ENCODE measurements at places on chromosomes 2 and 18.

DNA sequence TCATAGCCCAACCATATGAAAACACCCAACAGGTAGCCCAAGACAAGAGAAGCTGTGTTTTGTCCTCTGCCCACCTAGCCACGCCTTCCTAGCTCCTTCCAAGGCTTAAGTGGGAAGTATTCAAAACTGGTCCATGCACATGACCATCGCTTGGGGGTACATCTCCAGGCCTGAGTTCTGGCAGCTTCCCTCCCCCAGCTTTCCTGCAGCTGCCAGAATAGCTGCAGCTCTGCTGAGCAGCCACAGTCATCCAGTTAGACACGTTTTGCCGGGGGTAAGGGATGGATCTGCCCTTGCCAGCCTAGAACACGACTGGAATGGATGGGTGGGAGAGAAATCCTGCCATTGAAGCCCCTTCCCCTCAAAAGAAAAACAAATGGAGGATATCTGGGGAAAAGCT is 166.8 kb downstream of the NRP2 start:
- no peak for DNase-seq

DNA sequence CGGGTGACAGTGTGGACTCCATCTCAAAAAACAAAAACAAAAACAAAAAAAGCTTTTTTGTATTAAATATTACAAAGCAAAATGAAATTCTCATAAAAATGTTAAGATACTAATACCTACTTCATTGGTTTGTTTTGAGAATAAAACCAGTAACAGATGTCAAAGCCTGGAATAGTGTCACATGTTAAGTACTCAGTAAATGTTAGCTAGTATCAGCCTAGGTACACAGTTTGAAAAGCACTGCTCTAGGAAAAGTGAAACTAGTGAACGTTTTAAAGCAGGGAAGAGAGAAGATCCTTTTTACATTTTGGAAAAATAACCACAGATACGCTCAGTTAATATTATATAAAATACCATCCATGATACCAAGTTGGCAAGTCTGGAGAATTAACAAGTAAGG is 37.1 kb upstream of the ADAM17 start:
- DNase-seq, result no peak

- DNase-seq, result no peak
Observed at GRCh38 chr2:134586326-134586965, 132.4 kb downstream of the TMEM163 start.

GRCh38 chr18:13440277-13441248 is 222.0 kb downstream of the LDLRAD4 start:
- DNase-seq, result no peak

DNA sequence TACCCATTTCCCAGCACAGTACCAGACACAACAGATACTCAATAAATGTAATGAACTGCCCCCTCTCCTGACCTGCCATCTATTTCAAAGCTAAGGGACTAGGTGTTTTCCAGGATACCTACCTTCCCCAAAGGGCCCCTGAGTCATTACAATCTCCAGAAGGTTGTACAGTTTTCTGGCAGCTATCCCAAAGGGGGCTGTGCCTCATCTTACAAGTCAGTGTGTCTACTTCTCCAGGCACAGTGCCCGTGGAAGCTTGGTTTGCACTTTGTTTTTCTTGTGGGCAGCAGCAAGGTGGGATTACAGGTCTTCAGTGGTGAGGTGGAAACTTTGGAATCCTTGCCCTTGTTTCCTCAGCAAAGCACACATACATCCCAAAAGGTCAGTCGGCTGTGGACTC is 62.8 kb upstream of the CYP26B1 start:
- DNase-seq, result no peak

GRCh38 chr2:61450144-61450543 is 20.7 kb downstream of the USP34 start:
- DNase-seq, result no peak

DNA sequence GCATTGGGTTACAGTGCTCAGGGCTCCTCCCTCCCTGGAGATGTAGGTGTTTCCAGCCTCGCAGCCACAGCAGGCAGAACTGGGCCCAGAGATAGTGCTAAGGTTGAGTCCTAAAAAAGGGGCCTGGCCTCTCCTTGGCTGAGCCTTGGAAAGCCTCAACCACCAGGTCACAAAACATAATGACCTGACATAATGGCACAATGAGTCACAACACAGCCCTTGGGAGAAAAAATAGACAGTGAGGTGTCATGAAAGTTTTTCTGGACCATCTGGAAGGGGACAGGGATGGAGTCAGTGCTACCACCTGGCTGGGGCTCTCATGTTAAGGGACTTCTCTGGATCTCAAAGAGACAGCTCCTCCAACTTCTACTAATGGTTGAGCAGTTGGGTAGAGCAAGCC is 92.4 kb upstream of the LCLAT1 start:
- no peak for DNase-seq

GRCh38 chr2:151637271-151637781 is 97.0 kb downstream of the NEB start:
- no peak for DNase-seq

GRCh38 chr2:136118819-136119716 is 1.1 kb upstream of the CXCR4 start:
- peak; percentile 77 for DNase-seq

DNA sequence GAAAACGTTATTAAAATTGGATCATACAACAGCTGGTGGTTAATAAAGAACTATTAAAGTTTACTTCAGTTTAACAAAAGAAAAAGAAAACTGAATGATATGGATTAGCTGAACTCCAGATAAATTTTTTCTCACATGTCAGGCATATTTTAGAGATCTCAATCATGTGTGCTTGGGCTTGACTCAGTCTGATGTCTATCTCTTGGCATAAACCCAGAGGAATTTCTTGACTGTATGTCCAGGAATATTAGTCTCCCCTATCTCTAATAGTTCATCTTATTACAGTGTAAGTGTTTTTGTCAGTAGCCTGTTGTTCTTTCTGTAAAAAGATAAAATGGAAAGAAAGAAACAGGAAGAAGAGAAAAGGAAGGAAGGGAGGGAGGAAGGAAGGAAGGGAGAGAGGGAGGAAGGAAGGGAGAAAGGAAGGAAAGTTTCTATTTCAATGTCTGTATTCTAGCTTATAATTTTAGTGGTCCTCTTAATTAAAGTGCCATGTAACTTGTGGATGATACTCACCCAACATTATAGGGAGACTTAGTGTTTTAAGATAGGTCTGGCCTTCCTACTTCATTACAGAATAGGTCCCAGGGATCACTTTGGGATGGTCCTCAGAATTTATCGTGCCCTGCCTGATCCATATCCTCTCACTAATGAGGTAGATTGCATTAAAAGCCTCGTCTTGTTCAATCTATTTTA is 99.7 kb upstream of the UGP2 start:
- peak; percentile 34 for DNase-seq

DNA sequence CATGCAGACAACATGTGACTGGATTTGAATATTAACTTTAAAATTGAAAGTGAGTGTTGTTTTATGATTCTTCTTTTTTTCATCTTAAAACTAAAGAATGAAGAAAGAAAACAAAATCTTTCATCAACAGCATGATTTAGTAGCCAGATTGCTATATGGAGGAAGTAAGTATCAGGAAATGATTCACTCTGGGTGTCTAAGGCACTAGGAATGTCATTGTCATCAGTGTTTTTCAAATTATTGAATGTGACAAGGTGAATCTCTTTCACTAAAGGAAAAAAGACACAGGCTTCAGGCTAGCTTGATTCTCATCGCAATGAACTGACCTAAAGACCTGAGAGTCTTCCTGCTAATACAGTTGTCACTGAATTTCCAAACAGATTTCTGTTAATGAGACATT is 430.1 kb downstream of the FBXO15 start:
- no peak for DNase-seq

- DNase-seq, result peak; percentile 85
Observed at GRCh38 chr2:163469561-163469962, 266.2 kb downstream of the FIGN start.

GRCh38 chr2:195548198-195548940 is 108.7 kb upstream of the SLC39A10 start:
- no peak for DNase-seq

- DNase-seq, result no peak
Observed at GRCh38 chr2:235068701-235069100, 116.9 kb downstream of the SH3BP4 start.

DNA sequence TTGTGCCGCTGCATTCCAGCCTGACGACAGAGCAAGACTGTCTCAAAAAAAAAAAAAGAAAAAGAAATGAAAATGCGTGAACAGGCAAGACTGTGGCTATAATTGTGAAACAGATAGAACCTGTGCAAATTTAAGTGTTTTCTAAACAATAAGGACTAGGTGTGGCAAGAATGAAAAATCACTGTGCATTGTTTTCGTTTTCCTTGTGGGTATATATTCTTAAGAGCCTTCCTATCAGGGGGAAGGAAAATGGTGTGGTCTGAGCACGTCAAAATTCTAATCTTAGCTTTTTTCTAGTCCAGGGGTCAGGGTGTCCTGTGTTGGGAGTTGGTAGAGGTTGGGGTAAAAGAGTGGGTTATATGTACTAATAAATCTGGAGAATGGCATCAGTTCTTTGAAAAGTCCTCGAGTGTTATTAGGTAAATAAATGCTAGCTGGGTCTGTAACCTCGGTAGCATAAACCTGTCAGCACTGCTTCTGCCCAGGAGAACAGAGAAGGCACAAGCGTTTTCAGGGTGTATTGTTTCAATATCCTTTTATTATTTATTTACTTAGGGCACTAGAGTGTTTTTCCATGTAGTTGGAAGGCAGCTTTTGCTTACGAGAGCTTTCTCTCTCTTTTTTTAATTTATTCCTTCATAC is 11.6 kb downstream of the ATP6V1C2 start:
- no peak for DNase-seq

GRCh38 chr2:120347396-120348060 is 1.6 kb downstream of the INHBB start:
- DNase-seq, result no peak

GRCh38 chr18:70446063-70446462 is 157.2 kb downstream of the SOCS6 start:
- no peak for DNase-seq

DNA sequence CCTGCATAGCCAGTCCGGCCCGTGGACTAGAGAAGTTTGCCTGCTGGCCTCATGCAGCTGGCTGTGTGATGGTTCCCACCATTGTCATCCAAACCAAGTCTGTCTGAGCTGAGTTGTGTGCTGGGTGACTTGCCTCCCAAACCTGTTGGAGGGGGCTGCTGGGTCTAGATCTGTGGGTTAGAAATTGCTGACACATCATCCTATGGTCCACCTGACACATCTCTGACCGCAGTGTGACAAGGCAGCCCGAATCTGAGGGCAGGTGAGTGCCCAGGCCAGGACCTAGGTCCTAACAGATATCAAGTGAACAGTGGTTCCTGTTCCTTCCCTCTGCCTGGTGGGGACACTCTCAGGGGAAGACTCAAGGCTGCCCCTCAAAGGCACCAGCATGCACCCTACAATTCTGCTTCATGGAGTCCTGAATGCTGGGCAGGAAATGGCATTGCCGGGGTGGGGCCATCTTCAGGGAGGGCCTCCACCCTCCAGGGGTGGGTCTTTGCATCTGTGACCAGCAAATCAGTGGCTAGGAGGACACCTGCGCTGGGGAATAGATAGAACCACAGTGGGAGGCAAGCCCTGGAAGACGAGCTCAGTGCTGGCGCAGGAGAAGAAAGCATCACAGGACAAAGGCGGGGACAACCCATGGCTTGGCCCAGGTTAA is 117.9 kb upstream of the ID2 start:
- DNase-seq, result no peak

GRCh38 chr18:75317703-75318102 is 107.1 kb downstream of the TSHZ1 start:
- DNase-seq, result no peak

GRCh38 chr2:240309214-240309613 is 126.2 kb upstream of the GPC1 start:
- DNase-seq, result no peak

DNA sequence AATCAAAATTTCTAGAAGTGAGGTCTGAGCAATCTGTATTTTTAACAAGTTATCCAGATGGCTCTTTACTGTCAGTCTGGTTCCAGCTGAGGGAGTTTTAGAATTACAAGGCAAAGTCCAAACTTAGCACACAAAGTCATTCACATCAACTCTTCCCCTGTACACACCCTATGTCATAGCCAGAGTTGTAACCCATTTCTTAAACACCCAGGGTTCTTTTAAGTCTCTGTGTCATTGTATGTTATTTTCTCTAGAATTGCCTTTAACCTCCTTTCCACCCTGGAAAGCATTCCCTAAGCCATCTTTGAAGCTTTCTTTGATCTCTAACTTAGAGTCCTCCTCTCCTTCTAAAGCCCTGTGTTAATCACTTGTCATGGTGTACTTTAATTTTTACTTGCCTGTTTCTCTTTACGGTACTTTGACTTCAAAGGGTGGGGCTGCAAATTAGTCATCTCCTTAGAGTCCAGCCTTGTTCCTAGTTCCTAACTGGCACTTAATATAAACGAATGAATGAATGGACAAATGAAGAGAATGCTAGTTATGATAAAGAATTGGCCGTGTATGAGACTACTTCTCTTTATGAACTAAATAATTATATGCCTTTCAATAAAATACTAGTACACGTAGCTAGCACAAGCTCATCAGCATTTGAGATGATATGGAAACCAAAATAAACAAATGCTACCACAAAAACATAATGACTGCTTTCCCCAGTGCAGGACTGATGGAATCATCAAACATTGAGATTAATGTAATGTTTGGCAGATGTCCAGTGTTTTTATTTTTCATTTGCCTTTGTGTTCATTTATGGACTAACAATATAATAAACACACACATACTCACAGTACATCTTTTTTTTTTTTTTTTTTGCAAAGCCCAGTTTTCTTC is 11.9 kb upstream of the ACTR3 start:
- no peak for DNase-seq

DNA sequence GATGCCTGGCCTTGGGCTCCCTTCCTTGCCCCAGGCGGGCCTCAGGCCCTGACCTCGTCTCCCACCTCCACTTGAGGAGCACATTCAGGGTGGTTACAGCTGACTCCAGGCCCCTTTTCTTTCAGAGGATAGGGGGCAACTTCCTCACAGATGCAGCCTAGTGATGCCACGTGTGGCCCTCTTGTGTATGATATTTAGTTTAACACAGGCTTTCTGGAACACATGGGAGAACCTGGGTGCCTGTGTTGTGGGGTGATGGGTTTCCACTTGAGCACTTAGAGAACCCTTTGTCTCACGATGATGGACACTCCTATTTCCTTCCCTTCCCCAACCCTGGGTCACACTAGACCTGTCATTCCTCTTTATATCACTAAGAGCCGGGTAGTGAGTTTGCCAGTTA is 6.8 kb upstream of the KCNS3 start:
- no peak for DNase-seq

- DNase-seq, result peak; percentile 97
Observed at GRCh38 chr2:147679191-147679954, 165.5 kb upstream of the ACVR2A start.

DNA sequence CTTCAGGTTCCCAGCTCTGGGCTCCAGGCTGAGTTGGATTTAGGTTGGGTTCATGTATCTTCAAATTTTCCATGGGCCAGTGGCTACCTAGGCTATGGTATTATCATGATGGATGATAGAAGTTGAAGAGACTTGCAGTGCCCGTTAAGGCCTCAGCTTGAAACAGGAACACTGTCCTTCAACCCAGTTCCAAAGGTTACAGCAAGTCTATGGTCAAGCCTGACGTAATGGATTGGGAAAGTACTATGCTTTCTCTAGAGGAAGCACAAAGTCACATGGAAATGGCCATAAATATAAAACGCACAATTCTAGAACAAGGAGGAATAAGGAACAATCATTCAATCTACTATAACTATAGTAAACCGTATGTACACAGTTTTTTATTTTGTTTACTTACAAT is 593.2 kb downstream of the ZEB2 start:
- no peak for DNase-seq

GRCh38 chr18:58578321-58578720 is 50.6 kb downstream of the ALPK2 start:
- peak; percentile 95 for DNase-seq

Data from NCI-H82 (cell line).